Uterus (tissue), 4 donors: ENCODE measurements at places on chromosomes 16 and 17.

- DNase-seq = no peak
Observed at GRCh38 chr16:15958703-15959348, 9.4 kb downstream of the ABCC1 start.

GRCh38 chr16:67197704-67198103, 1.2 kb upstream of the ELMO3 start:
- no peak for DNase-seq

GRCh38 chr17:51200295-51200694, 34.1 kb downstream of the NME2 start:
- no peak for DNase-seq

DNA sequence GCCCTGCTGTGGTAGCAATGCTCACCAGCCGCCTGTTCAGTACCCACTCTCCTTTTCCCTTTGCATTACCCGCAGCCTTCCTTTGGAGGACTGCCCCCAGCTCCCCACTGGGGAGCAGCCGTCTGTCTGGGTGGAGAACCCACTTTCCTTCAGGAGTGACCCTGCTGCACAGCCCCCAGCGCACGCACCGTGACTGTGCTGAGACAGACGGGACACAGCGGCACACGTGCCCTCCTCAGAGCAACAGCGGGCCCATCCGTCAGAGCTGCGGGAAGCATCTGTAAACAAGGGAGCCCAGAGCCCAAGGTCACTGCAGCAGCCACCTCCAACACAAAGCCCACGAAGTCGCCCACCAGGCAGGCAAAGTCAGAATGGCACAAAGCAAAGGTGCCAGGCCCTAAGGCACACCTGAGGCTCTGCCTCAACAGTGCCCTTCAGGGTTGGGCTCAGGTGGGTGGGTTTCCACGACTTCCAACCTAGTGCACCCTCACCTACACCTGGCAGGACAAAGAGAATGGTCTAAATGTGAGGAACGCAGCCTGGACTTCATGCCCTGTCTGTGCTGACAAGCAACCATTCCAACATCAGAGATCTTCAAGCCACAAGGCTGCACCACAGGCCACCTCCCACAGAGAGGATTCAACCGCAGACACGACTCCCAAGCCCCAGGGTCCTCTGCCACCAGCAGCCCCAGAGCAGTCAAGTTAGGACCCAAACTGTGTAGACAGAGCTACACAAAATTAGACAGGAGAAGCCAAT, 9.9 kb downstream of the AXIN1 start:
- no peak for DNase-seq

DNA sequence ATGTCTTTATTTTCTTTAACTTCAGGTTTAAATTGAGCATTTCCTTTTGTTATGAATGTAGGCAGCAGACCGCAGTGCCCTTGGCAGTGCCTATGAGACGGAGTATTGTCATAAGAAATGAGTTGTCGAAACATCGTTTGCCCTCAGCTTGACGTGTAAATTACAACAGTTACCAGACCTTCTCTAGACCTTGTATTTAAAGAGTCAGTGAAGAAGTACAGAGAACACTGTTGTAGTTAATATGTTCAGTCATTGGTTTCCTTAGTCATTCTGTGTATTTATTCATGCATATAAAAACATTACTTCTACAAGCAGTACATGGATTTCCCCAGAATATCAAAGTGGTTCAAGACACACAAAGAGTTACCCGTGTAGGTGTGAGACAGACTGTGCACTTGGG, 19.0 kb downstream of the IRF8 start:
- DNase-seq = no peak

DNA sequence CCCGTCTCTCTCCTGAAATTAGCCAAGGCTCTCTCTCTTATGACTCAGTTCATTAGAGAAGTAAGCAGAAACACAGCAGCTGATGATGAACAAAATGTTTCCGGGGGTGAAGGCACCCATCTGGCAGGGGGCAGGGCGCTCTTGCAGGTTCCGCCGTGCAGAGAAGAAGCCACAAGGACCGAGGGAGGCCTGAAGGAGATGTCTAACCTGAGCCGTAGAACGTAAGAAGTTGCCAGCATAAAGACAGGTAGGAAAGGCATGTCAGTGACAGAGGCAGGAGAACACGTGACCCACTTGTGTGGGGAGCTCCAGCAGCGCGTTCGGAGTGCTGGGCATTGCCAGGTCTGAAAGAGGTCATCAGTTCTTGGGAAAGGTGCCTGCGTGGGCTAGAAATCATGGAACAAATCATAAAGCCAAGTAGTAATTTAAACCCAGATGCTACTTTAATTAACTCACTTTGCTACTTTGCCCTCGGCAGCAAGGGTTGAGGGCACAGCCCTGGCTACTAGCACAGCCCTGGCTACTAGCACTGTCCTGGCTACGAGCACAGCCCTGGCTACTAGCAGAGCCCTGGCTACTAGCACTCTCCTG, 198.6 kb downstream of the RPTOR start:
- no peak for DNase-seq

DNA sequence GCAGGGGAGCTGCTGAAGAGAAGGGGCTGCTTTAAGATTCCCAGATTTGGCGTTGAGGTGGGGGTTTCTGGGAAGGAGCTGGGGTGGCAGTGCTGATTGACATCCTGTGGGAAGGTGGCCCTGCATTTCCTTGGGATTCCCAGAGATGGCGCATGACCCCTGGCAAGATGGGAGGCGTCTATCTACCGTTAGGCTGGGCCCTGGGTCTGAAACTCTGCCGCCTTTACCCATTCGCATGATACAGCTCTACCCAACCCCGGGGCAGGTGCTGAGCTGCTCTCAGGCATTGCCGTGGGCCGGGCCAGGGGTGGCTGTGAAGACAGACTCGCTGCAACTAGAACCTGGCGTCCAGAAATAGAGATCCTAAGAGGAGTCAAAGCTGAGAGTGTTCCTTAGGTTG, 9.9 kb upstream of the MVD start:
- DNase-seq = no peak

- no peak for DNase-seq
Observed at GRCh38 chr17:28182559-28182958, 136.4 kb upstream of the TMEM97 start.

DNA sequence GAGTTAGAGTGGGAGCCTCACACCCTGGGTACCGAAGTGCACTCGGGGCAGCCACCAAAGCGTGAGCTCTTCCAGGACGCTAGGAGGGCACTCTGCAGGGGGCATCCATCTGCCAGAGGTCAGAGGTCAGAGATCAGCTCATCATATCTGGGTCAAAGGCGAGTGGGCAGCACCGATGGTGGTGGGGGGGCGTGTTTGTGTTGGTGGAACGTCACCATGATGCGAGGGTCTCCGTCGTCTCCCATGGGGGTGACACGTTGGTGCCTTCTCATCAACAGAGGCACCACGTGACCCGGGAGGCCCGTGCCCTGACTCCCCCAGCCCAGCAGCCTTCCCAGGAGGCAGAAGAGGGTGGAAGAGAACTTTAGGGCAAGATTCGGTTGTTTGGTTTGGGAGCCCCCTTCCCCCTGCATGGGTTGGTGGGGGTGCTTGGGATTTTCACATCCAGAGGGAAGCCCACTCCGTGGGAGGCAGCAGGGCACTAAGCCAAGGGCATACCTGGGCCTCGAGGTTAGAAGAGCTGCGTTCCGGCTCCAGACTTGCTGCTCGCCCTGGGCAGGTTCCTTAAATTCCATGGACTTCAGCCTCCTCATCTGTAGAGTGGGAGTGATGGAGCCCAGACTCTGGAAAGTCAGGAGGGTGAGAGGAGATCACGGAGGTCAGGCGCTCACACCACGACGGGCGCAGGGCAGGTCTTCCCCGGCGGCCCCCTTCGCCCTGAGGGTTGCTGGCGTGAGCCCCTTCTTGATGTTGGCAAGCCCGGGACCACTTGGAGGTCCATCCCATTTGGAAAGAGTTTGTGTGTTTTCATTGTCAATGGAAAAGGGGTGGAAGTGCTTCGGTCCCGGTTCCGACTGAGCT, 14.0 kb downstream of the CRISPLD2 start:
- peak; percentile 49 for DNase-seq

GRCh38 chr16:54466233-54466632, 179.6 kb upstream of the IRX3 start:
- DNase-seq = no peak

DNA sequence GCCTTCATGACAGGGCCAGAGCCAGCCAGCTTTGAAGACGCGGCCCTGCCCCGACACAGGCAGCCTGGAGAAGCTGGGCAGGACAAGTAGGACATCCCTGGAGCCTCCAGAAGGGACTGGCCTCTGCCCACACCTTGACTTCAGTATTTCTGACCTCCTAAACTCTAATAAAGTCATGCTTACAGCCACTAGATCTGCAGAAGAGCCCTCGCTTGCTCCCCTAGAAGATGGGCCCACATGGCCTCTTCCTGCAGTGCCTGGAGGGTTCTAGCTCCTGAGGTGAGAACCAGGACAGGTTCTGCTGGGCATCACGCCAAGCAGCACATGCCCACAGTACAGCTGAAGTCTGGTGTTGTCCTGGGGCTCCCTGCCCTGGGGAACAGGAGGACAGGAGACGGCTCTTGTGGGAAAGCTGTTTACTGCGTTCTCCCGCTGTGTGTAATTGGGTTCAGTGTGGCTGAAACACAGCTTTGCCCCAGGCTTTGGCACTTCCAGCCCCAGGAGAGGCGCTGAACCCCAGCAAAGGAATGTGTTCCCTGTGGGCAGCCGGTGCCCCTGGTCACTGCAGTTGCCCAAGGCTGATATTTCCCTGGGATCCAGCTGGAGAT, 2.6 kb downstream of the APRT start:
- DNase-seq = no peak

GRCh38 chr16:84597528-84597896, 20.4 kb downstream of the COTL1 start:
- DNase-seq = no peak

GRCh38 chr17:74599448-74599939, 7.4 kb upstream of the CD300LD start:
- no peak for DNase-seq

GRCh38 chr16:84082835-84083569, 33.7 kb downstream of the MBTPS1 start:
- DNase-seq = no peak

DNA sequence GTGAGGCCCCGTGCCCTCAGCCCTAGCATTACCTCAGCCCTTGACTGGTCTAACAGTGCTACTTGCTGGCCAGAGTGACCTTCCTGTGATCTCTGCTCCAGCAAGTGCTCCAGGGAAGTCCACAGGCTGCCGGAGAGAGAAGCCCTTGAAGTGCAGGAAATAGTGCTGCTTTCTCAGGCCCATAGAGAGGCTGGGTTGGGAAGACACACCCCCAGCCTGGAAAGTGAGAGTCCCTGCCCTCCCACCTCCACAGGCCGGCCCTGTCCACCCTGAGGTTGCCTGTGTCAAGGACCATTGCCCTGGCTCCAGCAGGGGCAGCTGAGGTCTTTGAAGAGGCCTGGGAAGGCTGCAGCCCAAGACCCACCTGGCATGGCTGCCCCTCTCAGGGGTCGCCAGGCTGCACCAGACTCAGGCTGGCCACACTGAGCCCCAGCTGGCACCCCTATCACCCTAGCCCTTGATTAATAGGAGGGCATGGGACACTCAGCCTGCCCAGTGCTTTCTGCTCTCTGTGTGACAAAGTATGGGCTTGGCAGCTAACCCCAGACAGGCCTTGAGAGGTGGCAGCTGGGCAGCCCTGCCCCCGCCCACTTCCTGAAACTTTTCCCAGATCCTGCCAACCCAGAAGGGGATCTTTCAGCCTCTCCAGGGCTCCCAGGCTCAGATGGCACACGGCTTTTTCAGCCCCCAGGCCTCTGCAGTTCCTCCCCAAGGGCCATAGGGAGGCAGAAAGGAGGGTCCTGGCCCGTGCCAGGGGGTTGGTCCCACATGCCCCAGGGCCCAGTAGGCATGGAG, 21.7 kb downstream of the ATP6V0D1 start:
- peak; percentile 57 for DNase-seq

DNA sequence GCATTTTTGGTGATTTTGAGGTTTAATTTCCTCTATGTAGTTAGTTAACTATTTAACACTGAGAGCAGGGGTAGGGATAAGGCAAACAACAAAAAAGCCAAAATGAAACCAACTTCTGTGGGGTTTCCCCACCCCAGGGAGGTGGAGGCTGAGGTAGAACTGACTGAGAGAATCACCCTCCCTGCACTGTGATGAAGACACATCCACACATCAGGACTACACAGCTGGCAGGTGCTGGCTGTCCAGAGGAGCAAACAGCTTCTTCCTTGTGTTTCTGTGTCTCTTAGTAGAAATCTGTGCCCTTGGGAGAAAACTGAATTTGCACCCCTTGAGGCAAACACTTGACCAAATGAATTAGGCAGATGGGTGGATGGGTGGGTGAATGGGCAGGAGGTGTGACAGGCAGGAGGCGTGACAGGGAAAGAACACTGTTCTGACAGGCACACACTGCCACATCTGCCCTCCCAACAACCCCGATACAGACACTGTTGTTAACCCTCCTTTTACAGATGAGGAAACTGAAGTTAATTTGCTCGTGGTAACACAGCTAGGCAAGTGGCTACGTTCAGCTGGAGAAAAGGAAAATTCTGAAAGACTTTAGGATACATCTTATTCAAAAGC, 62.9 kb upstream of the AMZ2 start:
- DNase-seq = no peak

GRCh38 chr17:51612692-51613091, 352.3 kb downstream of the UTP18 start:
- no peak for DNase-seq

GRCh38 chr16:85438981-85439685, 174.0 kb upstream of the GSE1 start:
- DNase-seq = no peak

GRCh38 chr16:54586474-54587175, 300.0 kb upstream of the IRX3 start:
- DNase-seq = no peak

DNA sequence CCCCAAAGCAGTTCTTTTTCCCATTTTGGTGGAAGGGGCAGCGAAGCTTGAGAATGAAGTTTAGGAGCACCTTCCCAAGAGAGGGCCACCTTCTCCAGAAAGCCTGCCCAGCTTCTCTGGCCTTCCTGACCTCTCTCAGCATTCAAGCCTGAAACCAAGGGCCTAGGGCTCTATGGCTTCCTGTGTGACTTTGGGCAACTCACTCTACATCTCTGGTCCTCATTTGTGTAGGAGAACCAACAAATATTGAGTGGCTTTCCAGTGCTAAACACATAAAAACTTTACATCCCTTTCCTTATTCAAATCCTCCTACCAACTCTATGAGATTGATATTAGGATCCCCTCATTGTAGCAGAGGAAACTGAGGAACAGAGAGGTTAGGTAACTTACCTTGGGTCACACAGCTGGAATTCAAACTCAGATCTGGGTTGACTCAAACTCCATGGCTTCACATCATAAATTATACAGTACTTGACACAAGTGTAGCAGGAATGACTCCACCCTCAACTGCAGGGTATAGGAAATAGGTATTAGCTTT, 32.0 kb upstream of the MYO18A start:
- DNase-seq = no peak

- DNase-seq = no peak
Observed at GRCh38 chr17:79951361-79952264, 84.1 kb downstream of the TBC1D16 start.

DNA sequence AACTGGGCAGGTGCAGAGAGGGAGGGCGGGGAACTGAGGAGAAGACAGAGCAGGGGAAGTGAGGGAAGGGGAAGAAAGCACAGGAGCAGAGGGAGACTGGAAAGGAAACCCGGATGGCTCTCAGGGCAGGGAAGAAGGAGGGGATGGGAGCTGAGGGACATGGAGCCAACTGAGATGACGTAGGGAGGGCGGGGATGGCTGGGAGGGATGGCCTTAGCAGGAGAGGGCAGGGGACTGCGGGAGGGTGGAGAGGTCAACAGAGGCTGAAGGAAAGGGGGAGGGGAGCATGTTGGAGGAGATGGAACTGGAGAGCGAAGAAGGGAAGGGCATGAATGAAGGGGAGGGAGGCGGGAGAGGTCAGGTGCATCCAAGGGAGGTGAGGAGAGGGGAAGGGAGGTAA, 81.9 kb downstream of the KCNJ12 start:
- no peak for DNase-seq
